ENCODE measurements at places on chromosomes 13 and 19.

DNA sequence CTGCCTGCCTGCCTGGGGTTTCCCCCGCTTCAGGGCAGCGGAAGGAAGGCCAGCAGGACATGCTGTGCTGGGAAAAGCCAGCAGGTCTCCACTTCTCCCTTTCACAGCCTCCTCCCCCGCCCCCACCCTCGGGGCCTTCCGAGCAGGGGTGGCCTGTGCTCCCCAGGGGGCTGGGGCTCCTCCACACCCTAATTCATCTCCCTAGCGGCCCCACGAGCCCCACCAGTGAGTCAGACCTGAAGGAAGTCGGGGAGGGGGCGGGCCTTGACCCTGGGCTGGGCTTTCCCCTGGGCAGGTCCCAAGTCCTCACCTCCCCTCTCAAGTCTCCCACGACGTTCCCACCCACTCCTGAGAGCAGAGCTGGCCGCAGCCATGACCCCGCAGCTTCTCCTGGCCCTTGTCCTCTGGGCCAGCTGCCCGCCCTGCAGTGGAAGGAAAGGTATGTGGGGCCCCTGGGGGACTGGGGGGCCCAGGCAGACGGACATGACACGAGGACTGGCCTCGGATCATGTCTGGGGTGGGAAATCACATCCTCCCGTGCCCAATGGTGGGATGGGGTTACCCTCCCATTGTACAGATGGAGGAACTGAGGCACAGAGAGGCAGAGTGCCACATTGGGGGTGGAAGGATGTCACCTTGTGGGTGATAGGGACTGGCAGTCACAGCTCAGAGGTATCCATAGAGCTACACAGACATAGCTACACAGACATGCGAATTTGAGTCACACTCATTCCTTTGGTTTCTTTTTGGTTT lies at the start of gene EBI3:
Gene EBI3, plus strand, starts transcription at position 345 of the 753 bp plus-strand sequence. Its CDS starts 28 bp downstream, at position 373.
- no peak for DNase-seq

DNA sequence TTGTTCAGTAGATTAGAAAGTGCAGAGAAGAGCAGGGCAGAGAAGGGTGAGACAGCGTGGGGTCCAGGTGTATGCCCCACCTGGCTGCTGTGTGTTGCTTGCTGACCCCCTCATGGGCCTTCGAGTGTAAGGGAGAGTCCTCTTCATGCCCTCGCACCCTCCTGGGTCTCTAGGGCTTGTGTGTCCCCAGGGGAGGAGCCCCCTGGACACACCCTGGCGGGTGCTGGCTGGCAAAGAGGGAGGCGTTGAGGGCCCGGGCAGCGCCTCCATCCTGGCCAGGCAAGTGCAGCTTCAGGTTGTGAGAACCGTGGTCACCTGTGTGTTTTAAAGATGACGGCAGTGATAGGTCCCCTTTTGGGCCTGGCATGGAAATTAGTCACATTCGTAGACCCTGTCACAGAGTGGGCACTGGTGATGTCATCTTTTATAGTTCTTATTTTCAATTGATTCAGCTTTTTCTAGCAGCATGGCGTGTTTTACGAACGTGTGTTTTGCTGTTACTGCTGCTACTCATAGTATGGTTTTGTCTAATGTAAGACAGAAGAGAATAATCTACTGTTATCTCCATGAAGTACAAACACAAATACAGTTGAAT lies 18.7 kb downstream of the TFDP1 start:
- no peak for DNase-seq

GRCh38 chr13:50684366-50684765 lies 159.1 kb downstream of the DLEU7 start:
- DNase-seq = no peak

DNA sequence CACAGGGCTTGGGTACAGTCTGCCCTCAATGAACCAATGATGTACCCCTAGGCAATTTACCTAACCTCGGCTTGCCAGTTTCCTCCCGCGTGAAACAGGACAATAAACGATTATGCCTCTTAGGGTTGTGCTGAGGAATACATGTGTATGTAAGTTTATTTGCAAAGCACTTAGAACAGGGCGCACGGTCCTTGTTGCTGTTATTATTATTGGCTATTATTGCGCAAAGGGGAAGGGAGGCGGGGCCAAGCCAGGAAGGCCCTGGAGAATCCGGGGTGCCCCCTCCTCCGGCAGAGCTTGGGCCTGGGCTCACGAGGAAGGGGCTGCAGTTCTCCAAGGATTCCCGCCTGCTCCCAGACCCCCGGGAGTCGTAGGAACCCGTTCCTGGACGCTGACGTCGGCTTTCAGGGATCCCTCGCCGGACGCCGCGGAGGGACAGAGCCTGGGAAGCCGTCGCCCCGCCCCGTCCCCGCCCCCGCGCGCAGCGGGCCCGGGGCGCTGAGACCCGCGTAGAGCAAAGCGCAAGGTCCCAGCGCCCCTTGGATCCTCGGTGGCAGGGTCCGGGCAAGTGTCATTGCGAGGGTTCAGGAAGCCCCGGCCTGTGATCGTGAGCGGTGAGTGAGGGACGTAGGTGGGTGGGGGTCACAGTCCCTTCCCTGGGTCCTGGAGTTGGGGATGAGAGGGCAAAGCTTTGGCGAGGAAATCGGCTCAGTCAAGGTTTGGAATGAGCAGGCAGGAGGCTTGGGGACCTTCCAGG lies at the start of gene TMEM91:
Gene TMEM91, plus strand, starts transcription at position 293 of the 757 bp plus-strand sequence. CDS start 1,777 bp downstream, outside the sequence.
- DNase-seq = no peak

GRCh38 chr19:18149596-18149975 lies 3.4 kb upstream of the PIK3R2 start:
- DNase-seq = no peak

- no peak for DNase-seq
Measured at GRCh38 chr13:28429685-28430290, 65.1 kb downstream of the FLT1 start.

GRCh38 chr13:58018865-58019264 lies 387.3 kb downstream of the PCDH17 start:
- no peak for DNase-seq

DNA sequence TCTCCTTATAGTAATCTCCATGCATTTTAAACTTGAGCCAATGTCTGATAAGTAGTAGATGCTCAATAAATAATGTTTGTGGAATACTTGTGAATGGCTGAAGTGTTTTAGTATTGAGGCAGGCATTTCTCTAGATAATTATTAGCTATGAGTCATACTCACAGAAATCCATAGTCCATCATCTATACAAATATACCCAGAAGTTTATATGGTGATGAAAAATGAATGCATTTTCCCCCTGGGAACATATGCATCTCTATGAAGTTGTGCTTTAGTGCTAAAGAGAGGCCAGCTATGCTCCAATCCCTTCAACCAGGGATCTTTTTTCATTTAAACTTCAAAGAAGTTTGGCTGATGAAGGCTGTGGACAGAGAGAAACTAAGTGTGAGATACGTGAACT lies 17.2 kb downstream of the MBNL2 start:
- no peak for DNase-seq

- DNase-seq = no peak
Measured at GRCh38 chr13:28483313-28483931, 11.5 kb downstream of the FLT1 start.

DNA sequence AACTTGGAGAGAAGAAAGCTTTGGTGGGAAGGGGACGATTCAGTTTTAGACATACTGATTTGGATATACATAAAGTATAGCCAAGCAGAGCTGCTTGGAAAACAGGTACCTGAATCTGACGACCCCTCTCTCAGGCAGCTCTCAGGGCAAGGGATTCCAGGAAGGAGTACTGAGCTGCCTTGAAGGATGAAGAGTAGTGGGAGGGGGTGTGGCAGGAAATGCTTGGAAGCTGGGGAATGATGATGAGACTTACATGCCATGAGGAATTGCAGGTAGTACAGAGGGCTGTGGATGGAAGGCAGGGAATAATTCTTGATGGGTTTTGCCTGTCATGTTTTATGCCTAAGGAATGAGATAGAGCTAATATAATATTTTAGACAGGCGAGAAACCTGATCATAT lies 38.7 kb downstream of the HTR2A start:
- DNase-seq = no peak

- DNase-seq = no peak
Measured at GRCh38 chr13:39315796-39316195, 277.5 kb downstream of the NHLRC3 start.

Measured in stimulated activated CD8-positive, alpha-beta memory T cell treated with anti-CD3 and anti-CD28 coated beads, Interleukin-7, amount 100 ng/mL, for 1 hour (primary cell).